Common myeloid progenitor, CD34-positive (primary cell): ENCODE measurements at places on chromosomes 2 and 18.

DNA sequence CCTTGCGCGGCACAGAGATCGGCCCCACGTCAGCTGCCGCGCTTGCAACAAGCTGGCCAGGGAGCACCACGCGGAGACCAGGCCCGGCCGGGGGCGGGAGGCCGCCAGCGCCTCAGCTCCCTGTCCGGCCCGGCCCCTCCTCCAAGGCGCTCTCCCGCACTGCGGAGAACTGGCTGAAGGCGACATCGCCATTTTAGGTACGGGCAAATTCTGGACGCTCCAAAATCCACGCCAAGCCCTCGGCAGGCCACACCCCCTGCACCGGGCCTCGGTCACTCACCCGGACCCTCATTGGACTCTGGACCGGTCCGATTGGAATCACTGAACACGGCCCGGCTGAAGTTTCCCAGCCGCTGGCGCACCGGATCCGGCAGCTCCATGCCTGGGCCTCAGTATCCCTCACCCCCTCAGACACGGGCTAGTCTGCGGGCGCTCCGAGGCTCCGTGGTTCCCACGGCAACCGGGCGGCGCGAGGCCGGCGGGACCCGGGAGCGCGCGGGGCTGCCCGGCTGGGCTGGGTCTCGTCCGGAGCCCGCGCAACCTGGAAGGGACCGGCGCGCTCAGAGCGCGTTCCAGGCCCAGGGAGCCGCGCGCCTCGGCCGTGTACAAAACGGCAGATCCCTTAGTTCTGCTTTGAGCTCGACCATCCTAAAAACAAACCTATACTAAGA lies at the start of gene TMEM17:
TMEM17 (minus strand) TSS at position 446 of the 671 bp plus-strand sequence; CDS start at position 380, 66 bp downstream.
- H3K27ac ChIP-seq = peak within 1 kb of the TSS; percentile 75
- H3K4me1 ChIP-seq = peaks cover 15% of the 10 kb centered on the region
- H3K4me3 ChIP-seq = peak within 1 kb of the TSS; percentile 91
- H3K27me3 ChIP-seq = no peaks in the 10 kb centered on the region
- DNase-seq = peak; percentile 79
- peaks cover 4% of the 10 kb centered on the region for H3K36me3 ChIP-seq

DNA sequence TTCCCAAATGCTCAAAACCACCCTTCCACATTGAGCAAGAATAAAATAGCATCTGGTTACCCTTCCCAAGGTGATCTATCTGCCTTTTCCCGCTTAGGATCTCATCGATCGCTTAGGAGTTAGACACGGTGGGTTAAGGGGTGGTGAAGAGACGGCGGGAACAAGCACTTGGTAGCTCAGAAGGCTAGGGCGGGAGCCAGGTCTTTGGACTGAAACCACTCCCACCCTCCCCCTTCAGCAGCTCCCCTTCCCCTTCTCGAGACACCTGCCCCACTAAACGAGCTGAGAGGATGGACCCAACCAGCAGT lies 513 bp downstream of the THOC1 start:
- peak overlapping the region; percentile 100 for H3K27ac ChIP-seq
- H3K4me3 ChIP-seq = peak overlapping the region; percentile 96
- peaks cover 11% of the 10 kb centered on the region for H3K36me3 ChIP-seq
- peaks cover 4% of the 10 kb centered on the region for H3K4me1 ChIP-seq
- DNase-seq = no peak
- no peaks in the 10 kb centered on the region for H3K27me3 ChIP-seq

DNA sequence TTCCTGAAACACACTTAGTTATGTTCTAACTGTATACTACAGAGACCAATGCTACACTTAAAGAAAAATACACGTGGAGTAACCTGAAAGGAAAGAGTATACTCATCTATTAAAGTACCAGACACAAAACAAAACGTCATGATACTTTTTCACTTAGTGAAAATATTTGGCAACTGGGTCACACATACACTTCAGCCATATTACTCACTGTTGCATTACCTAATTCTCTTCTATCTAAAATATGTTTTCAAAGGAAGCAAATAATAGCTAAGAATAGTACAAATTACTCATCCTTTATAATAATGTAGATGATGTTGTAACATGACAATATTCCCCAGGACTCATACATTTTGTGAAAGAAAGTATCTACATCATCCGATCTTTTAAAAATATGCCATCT lies 76.5 kb upstream of the EPB41L3 start:
- no peak overlapping the region for H3K4me3 ChIP-seq
- H3K36me3 ChIP-seq = no peaks in the 10 kb centered on the region
- H3K4me1 ChIP-seq = peaks cover 8% of the 10 kb centered on the region

DNA sequence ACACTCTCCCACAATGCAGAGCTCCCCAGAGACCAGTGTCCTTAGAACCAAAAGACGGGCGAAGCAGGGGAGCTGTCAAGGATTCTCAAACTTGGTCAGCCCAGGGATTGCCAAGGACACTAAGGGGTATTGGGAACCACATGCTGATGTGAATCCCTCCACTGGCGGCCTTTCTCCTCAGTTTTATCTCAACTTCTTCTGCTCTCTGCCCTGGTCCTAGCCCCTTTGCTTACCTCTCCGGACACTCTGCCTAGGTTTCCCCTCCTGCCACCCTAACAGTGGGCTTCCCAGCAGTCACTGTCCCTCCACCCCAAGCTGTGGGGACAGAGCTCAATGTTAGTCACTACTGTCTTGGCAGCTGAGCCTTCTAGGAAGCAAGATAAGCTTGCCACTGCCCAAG lies 61.1 kb downstream of the POLR1A start:
- DNase-seq = no peak
- H3K27ac ChIP-seq = no peak overlapping the region
- H3K36me3 ChIP-seq = peaks cover 94% of the 10 kb centered on the region

- H3K4me3 ChIP-seq = no peak overlapping the region
- H3K27ac ChIP-seq = no peak overlapping the region
- no peak for DNase-seq
- peaks cover 6% of the 10 kb centered on the region for H3K36me3 ChIP-seq
- H3K27me3 ChIP-seq = no peaks in the 10 kb centered on the region
Observed at GRCh38 chr2:105052773-105053172, 14.9 kb downstream of the MRPS9 start.

DNA sequence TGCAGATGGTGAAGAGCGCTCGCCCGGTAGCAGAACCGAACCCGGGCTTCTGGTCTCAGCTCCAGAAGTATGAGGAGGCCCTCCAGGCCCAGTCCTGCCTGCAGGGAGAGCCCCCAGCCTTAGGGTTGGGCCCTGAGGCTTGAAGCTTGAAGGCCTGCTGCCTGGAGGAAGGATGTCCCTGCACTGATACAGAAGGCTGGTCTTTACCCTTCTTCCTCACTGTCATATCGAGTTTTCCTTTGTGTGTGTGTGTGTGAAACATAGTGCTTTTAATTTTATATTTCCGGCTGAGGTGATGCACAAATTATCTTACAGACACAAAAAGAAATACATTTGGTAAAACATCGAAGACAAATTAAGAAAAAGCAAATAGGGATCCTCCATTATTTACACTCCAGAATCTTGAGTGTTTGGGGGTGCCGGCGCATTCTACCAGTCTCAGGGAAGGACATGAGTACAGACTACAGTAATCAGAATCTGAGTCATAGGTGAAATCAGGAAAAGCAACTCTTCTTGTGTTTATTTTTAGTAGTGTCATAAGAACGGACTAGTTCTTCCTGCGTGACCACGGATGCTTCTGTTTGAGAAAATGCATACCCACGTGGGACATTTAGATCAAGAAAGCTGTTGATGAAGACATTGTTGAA lies 1.3 kb downstream of the DUSP28 start:
- peak overlapping the region; percentile 88 for H3K27ac ChIP-seq
- peaks cover 68% of the 10 kb centered on the region for H3K4me1 ChIP-seq
- no peaks in the 10 kb centered on the region for H3K27me3 ChIP-seq
- no peaks in the 10 kb centered on the region for H3K36me3 ChIP-seq
- H3K4me3 ChIP-seq = peak overlapping the region; percentile 79
- DNase-seq = peak; percentile 34

DNA sequence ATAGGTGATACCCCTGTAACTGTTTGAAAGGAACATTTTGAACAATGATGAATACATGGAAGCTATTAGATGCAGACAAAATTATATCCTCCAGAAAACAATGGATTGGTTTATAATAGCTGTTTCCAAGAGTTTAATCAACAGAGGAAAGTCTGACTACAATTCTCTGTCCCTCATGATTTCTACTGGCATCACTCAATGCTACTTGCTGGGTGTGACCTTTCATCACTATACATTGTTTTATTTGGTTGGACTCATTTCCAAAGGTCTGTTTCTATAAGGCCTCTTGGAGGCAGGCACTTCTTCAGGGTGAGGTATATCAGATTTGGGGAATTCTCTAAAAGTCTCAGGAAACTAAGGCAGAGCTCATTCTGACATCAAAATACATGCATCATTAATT lies 636.1 kb upstream of the SLC8A1 start:
- DNase-seq = no peak
- no peaks in the 10 kb centered on the region for H3K4me1 ChIP-seq
- no peaks in the 10 kb centered on the region for H3K27me3 ChIP-seq
- H3K36me3 ChIP-seq = no peaks in the 10 kb centered on the region

DNA sequence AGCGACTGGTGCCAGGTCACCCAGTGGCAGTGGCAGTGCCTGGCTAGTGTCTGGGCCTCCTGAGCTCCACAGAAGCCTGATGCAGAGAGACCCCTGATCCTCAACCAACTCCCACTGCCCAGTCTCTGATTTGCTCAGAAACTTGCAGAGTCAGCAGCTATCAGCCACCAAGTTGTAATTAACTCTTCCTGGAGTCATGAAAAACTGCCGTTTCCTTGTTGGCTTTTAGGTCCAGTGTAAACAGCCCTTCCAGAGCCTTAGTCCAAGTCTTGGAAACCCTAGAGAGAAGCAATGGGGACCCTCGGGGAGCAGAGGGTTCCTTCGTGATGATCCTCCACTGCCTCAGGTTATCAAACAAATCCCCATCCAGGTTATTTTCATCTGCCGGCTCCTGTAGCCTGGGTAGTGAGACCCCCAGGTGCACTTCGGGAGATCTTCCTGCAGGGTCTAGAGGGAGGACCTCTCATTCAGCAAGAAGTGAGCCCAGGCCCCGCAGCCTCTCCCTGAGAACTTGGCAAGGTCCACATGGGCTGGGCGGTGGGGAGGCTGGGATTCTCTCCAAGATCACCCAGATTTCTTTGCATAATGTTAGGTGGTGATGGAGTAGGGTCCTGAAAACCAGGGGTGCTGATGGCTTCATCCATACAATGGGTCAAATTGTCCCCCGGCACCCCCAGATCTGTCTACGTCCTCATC lies 137.7 kb upstream of the HDAC4 start:
- no peaks in the 10 kb centered on the region for H3K36me3 ChIP-seq
- no peaks in the 10 kb centered on the region for H3K4me1 ChIP-seq
- peaks cover 1% of the 10 kb centered on the region for H3K27me3 ChIP-seq
- H3K27ac ChIP-seq = no peak overlapping the region
- no peak overlapping the region for H3K4me3 ChIP-seq
- DNase-seq = no peak

DNA sequence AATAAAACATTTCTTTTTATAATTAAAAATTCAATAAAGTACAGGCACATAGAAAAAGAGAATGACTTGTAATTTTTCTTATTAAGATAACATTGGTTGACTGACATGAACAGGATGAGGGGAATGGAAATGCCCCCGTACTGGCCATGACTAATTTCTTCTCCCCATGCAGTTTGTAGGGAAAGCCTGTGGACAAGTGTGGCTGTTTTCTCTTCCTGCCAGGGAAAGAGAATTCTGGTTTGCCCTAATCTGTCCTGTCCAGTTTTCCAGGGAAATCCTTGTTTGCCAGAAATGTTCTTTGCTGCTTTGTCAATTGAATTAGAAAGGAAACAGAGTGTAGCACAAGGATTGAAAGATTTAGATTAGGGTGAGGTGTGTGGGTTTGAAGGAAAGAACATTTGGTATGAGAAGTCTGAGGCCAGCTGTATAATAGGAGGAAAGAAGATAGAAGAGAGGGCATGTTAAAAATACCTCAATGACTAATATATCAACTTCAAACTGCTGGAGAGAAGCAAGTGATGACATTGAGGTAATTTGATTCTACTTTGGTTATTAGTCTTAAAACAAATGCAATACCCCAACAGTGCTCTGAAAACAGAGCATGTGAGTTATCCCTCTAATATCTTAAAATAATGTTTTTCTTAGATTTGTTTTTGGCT lies 593.9 kb upstream of the ZNF804A start:
- no peaks in the 10 kb centered on the region for H3K36me3 ChIP-seq
- H3K27me3 ChIP-seq = no peaks in the 10 kb centered on the region
- DNase-seq = no peak
- no peak overlapping the region for H3K4me3 ChIP-seq
- H3K4me1 ChIP-seq = no peaks in the 10 kb centered on the region
- H3K27ac ChIP-seq = no peak overlapping the region

DNA sequence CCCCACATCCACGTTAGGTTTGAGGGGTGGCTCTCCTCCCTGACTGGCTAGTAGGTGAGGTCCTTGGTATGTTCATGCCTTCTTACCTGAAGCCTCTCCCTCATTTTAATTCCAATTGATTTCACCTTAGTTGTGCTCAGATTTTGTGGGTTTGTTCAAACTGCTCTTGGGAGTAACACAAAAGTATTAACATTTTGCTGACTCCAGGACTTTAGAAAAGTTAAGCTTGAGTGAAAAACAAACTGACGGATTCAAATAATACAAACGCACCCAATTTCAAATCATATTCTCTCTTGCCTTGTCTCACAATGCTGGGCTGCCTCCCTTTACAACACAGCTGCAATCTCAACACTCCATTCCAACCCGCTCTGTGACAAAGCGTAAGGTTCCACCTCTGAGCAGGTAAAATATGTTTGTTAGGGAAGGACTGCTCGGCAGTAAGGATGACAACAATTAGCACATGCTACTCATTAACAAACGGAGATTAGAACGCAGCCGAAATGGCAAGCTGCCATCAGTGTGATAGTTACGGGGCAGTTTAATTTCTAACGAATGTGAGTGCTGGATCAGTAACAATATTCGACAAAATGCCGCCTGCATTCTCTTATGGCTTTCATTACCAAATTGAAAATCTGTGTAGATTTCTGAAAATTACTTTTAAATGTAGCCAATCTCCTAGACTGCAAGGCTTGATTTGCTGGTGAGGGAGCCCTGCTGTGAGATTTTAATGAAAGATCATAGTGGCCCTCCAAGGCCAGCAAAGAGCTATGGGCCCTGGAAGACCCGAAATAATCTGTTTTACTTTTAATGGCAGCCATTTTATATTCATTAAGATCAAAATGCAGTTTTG lies 730.6 kb upstream of the FANCL start:
- no peaks in the 10 kb centered on the region for H3K36me3 ChIP-seq
- no peaks in the 10 kb centered on the region for H3K27me3 ChIP-seq
- no peak for DNase-seq
